ENCODE measurements at places on chromosomes 12 and 14. TPM values are rescaled to one million over a fixed set of nuclear protein-coding genes. Genes with fewer than 3 reads are reported as not detected.

VPS33A gene
- 17.6 TPM for polyA plus RNA-seq

AKAP6 gene
- not detected for polyA plus RNA-seq

FRMD6 gene
- polyA plus RNA-seq = 7.0 TPM

TAS2R42 gene
- polyA plus RNA-seq = not detected

TTC7B gene
- polyA plus RNA-seq = 1.0 TPM

- H3K27me3 ChIP-seq = peaks cover 28% of the 10 kb centered on the region
- peak overlapping the region; percentile 99 for H3K27ac ChIP-seq
- peak overlapping the region; percentile 97 for H3K4me3 ChIP-seq
- peaks cover 73% of the 10 kb centered on the region for H3K4me1 ChIP-seq
- peaks cover 14% of the 10 kb centered on the region for H3K36me3 ChIP-seq
Measured at GRCh38 chr12:66168410-66168809, 1.4 kb downstream of the TMBIM4 start.

DNA sequence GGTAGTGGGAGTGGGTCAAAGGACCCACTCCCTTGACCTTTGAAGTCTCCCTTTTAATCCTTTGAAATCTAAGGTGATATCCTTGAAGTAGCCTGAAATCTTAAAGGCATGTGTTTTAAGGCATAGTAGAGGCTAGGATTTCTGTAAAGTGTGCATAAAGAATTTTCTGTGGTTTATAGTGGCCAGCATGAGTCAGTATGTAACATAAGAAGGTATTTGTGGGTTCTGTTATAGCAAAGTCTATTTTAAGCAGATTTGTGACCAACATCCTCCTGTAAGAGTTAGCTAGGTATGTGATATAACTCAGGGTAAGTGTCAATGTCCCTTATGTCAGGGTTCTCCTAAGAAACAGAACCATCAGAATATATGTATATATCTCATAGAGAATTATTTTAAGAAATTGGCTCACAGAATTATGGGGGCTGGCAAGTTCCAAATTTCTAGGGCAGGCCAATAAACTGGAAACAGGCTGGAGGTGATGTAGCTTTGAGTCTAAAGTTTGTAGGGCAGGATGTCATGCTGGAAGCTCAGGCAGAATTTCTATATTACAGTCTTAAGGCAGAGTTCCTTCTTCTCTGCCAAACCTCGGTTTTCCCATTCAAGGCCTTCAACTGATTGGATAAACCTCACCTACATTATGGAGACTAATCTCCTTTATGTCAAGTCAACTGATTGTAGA lies 18.7 kb upstream of the EPYC start:
- H3K4me1 ChIP-seq = no peaks in the 10 kb centered on the region
- H3K4me3 ChIP-seq = no peak overlapping the region
- H3K36me3 ChIP-seq = no peaks in the 10 kb centered on the region
- H3K27ac ChIP-seq = no peak overlapping the region

DNA sequence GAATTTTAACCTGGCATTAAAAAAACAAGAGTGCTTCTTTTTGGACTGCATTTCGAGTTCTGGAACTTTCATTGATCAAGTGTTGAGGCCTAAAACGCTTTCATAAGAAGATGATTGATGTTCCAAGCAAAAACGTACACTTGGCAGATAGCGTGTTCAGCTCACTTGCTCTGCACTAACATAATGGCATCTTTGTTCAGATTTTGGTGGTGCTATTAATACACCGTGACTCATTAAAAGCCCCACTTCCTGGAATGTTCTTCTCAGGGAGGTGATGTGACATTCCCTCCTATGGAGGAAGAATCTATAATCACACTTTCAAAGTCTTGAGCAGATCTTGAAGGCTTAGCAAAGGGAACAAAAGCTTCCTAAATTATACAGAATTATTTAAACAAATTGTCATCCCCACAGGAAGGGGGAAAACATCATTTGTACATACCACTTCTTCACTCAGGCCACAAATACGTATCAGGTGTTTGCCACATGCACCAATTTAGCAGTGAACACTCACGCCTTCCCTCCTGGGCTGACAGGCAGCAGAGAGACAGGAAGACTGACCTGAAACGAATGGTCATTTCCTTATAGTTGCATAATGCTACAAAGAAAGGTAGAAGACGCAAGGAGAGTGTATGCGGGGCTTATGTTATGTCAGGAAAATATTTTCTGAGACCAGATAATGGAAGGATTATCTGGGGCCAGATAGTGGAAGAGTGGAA lies 15.4 kb downstream of the HSP90AA1 start:
- peaks cover 12% of the 10 kb centered on the region for H3K4me1 ChIP-seq
- no peak for DNase-seq
- H3K4me3 ChIP-seq = peak overlapping the region; percentile 40

GRCh38 chr14:88430976-88431375 lies 45.5 kb downstream of the SPATA7 start:
- no peaks in the 10 kb centered on the region for H3K27me3 ChIP-seq
- H3K36me3 ChIP-seq = no peaks in the 10 kb centered on the region
- no peak overlapping the region for H3K4me3 ChIP-seq

GRCh38 chr12:4307593-4308333 lies 13.2 kb upstream of the TIGAR start:
- H3K4me3 ChIP-seq = no peak overlapping the region
- peaks cover 27% of the 10 kb centered on the region for H3K4me1 ChIP-seq
- peaks cover 5% of the 10 kb centered on the region for H3K36me3 ChIP-seq
- no peak overlapping the region for H3K27ac ChIP-seq
- no peak for DNase-seq

- DNase-seq = no peak
- peaks cover 42% of the 10 kb centered on the region for H3K4me1 ChIP-seq
- H3K4me3 ChIP-seq = no peak overlapping the region
- H3K36me3 ChIP-seq = peaks cover 5% of the 10 kb centered on the region
- H3K27me3 ChIP-seq = peaks cover 6% of the 10 kb centered on the region
Measured at GRCh38 chr14:56175773-56176172, 57.6 kb downstream of the PELI2 start.

DNA sequence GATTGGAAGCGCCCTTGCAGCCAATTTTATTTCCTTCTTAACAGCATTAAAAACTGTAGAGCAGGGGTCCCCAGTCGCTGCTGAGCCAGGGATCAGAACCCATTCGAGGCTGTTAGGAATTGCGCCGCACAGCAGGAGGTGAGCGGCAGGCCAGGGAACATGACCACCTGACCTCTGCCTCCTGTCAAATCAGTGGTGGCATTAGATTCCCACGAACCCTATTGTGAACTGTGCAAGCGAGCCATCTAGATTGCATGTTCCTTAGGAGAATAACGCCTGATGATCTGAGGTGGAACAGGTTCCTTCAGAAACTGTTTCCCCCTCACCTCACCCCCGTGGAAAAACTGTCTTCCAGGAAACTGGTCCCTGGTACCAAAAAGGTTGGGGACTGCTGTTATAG lies 107.4 kb downstream of the DNAI7 start:
- peaks cover 37% of the 10 kb centered on the region for H3K4me1 ChIP-seq
- peaks cover 65% of the 10 kb centered on the region for H3K36me3 ChIP-seq
- peak overlapping the region; percentile 59 for H3K27ac ChIP-seq
- H3K4me3 ChIP-seq = no peak overlapping the region
- H3K27me3 ChIP-seq = no peaks in the 10 kb centered on the region

DNA sequence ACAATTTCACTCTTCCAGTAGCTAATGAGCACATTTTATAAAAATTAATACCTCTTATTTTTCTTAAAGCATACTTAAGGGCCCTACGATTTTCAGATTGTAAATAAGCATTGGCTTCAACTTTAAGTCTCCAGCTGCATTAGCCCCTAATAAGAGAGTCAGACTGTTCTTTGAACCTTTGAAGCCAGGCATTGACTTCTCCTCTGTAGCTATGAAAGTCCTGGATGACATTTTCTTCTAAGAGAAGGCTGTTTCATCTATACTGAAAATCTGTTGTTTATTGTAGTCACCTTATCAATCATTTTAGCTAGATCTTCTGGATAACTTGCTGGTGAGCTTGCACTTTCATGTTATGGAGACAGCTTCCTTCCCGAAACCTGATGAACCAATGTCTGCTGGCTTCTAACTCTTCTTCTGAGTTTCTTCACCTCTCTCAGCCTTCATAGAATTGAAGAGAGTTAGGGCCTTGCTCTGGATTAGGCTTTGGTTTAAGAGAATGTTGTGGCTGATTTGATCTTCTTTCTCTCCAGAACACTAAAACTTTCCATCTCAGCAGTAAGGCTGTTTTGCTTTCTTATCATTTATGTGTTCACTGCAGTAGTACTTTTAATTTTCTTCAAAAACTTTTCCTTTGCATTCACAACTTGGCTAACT lies 377.1 kb upstream of the RGS6 start:
- H3K4me3 ChIP-seq = peak overlapping the region; percentile 84
- H3K36me3 ChIP-seq = peaks cover 8% of the 10 kb centered on the region
- peaks cover 2% of the 10 kb centered on the region for H3K27me3 ChIP-seq
- peaks cover 62% of the 10 kb centered on the region for H3K4me1 ChIP-seq

DNA sequence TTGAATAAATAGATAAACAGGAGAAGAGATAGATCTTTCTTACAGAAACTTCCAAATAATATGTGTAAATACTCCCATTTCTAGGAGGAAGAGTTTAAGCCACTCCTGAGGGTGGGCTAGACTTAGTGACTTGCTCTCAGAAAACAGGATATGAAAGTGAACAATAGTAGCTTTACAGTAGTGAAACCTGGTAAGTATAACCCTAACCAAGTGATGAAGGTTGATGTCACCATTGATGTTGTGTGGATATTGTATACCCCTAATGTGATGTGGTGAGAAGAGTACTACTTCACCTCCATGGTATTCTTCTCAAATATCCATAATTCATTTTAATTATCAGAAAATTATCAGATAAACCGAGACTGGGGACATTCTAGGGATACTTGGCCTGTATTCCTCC lies 20.9 kb downstream of the AKAP6 start:
- H3K4me3 ChIP-seq = no peak overlapping the region
- DNase-seq = no peak
- no peak overlapping the region for H3K27ac ChIP-seq
- H3K27me3 ChIP-seq = no peaks in the 10 kb centered on the region
- no peaks in the 10 kb centered on the region for H3K4me1 ChIP-seq

GRCh38 chr12:662566-663292 lies 516 bp downstream of the NINJ2 start:
- peaks cover 9% of the 10 kb centered on the region for H3K27me3 ChIP-seq
- H3K27ac ChIP-seq = no peak overlapping the region
- no peaks in the 10 kb centered on the region for H3K36me3 ChIP-seq
- no peak overlapping the region for H3K4me3 ChIP-seq
- H3K4me1 ChIP-seq = peaks cover 12% of the 10 kb centered on the region
- DNase-seq = no peak

DNA sequence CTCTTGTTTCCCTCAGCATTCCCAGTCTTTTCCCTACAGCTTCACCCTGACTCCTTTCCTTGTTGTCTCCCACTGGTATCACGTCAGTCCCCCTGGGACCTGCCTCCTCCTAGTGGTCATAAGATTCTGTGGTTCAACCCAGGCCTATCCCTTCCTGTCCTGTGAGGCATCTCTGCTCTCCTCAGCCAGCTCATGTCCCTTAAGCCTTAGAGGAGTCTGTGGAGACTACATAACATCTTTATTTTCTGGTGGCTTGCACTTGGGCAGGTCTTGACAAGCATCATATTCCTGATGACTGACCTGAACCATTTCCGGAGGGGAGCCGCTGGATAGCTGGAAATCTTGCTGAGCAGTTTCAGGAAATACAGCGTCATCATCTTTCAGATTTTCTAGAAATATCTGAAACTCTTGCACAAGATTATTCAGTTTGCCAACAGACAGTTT lies 688 bp downstream of the C12orf71 start:
- DNase-seq = no peak
- H3K4me3 ChIP-seq = no peak overlapping the region
- no peaks in the 10 kb centered on the region for H3K4me1 ChIP-seq
- peaks cover 4% of the 10 kb centered on the region for H3K36me3 ChIP-seq

DNA sequence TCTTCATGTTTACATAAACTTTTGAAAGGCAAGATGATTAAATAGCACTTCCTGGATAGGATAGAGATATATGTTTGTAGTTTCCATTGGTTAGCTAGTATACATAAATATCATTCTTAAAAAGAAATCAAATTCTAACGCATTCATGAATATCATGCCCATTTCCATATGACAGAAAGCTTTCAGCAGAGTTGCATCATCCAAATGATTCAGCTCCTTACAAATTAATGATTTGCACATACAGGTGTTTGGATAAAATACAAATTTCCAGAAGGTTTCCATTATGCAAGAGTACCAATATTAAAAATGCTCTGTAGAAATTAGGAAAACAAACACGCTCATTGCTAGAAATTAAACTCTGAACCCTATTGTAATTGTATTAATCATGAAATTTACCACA lies 264.4 kb downstream of the FOXG1 start:
- no peaks in the 10 kb centered on the region for H3K4me1 ChIP-seq
- no peak overlapping the region for H3K4me3 ChIP-seq
- DNase-seq = no peak
- no peaks in the 10 kb centered on the region for H3K27me3 ChIP-seq

Measured in immature natural killer cell (primary cell).